Smooth muscle cell of the brain vasculature (primary cell): ENCODE measurements at places on chromosomes 2 and 18.

DNA sequence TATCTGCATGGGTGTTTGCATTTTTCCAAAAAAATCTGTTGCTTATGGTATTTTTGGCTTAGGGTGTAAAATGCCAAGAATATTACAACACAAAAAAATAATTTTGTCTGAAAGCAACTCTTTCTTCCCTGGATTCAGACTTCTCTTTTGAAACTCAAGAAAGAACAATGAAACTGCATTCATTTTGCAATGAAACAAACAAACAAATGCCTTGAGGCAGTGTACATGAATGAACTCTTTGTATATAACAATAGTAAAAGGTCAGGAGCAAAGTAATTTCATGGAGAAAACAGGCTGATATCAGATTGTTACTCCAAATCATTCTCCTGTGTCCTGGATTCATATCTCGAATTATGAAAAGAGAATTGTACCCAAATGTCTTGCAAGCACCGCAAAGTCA is 301.6 kb upstream of the CDH20 start:
- no peak for DNase-seq

DNA sequence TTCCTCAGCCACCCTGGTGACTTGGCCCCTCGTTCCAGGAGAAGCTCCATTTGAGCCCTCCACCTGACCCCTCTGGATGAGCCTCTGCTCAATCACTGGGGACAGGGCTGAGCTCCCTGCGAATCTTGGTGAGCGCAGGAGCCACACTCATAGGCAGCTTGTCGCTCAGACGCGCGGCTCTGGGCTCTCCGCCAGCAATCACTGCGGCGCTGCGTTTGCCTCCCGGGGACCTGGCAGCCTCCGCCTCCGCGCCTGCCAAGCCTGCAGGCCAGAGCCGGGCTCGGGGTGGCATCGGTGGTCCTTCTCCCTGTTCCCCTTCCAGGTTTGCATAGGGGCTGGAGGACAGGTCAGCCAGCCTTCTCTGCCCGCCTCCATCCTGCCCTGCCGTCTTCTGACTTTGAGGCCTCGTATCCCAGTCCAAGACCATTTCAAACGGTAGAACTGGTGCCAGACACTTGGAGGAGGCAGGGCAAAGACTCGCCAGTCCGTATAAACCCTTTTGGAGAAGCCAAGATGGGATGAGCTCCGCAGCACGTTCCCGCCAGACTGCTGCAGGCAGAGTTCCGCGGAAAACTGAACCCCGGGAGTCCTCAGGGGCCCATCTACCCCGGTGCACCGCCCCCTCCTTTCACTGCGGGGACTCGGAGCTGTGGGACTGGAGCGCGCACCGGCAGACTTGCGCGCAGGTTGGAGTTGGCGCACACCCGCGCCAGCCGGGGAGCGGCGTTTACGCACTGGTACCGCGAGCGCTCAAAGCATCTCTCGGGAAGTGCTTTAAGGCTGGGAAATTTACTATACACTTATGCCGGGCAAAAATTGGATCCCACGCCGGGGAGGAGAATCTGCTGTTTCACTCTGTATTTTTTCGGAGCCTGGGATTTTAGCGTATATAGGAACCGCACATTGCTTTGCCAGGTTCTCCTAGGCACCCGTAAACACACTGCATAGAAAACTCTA is 1.1 kb upstream of the TACR1 start:
- no peak for DNase-seq

DNA sequence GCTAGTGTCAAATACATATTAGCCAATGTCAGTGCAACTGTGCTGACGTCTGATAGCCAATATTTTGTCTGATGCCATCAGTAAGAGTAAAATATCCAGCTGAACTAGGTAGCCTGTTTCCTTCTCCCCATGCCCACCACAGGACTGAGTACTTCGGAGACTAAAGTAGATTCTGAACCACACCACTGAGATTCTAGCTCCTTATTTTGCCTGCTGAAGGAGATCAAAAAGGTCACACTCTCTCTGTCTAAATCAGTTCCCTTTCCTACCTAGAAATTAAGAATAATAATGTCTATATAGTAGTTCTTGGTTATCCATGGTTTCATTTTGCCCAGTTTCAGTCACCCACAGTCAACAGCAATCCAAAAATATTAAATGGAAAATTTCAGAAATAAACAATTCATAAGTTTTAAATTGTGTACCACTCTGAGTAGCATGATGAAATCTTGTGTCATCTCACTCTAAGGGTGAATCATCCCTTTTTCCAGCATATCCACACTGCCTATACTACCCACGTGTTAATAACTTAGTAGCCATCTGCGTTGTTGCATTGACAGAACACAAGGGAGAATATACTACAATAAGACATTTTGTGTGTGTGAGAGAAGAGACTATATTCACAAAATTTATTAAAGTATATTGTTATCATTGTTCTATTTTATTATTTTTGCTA is 1043.3 kb upstream of the PIK3C3 start:
- no peak for DNase-seq

DNA sequence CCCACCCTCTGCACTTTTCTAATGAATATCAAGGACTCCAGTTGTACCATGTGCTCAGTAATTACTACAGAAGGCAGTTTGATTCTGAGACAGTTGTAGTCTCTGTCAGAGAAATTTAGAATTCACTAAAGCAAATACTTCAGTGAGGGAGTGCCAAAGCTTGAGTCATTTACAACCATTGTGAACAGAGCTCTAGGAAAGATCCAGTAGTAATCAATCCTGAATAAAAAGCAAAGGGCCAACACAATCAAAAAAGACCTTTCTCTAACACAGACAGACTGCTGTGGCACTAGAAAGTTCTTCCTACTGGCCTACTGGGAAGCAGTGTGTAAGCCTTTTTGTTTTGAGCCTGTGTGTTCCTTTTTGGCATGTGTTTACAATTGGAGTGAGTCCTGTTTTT is 135.6 kb upstream of the UNC80 start:
- no peak for DNase-seq

- DNase-seq, result no peak
These were observed 193.4 kb upstream of the HDAC4 start for GRCh38 chr2:239594019-239594771.

- DNase-seq, result no peak
These were observed 250.5 kb upstream of the TMEM200C start for GRCh38 chr18:6145645-6146306.

GRCh38 chr2:68935471-68935870 is 17.2 kb downstream of the GKN2 start:
- no peak for DNase-seq

- no peak for DNase-seq
These were observed 4.0 kb downstream of the EMX1 start for GRCh38 chr2:72921088-72921851.

- no peak for DNase-seq
These were observed 14.4 kb upstream of the PTMA start for GRCh38 chr2:231693956-231694355.

- DNase-seq, result no peak
These were observed 57.7 kb downstream of the RRM2 start for GRCh38 chr2:10180229-10180628.

GRCh38 chr2:72781480-72781879 is 44.4 kb downstream of the EXOC6B start:
- no peak for DNase-seq

DNA sequence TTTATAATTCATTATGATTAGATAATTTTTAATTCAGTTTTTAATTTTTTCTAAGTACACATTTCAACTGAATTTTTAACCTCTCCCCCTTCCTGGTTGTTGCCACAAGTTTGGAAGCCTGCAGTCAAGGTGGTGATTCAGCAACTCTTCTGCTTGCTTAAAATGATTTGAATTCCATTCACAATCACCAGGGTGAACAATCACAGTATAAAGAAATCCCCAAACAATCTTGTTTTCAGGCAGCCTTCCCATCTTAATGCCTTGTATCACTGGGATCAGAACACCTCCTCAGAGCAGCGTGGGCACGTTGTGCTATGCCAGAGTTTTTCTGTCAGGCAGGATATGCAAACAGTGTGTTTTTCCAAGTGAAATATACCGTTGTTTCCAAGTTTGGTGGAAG is 46.7 kb upstream of the BARD1 start:
- no peak for DNase-seq

GRCh38 chr2:51650769-51651168 is 618.8 kb upstream of the NRXN1 start:
- DNase-seq, result no peak

DNA sequence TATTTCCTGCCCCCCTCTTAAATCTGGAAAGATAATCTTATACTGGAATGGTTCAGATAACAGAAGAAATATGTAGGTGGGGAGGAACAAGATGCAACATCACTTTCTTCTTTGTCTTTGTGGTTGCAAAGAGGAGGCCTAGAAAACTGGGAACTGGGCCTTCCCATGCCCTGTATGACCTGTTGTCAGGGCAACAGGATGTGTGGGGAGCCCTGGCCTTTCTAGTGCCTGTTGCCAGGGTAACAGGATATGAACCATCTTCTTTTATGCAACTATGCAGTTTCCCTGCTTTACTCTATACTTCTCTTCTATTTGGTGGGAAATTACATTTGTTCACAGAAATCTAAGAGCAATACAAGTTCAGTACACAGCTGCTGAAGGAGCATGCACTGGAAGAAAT is 79.8 kb upstream of the PDE1A start:
- peak; percentile 20 for DNase-seq
